Stimulated activated CD4-positive, alpha-beta T cell treated with anti-CD3 and anti-CD28 coated beads, Interleukin-1b, Interleukin-23, amount 100 ng/mL, for 48 hours (primary cell): ENCODE measurements at places on chromosomes 7 and 10.
A peak's percentile ranks its signal among the peaks of the same experiment; 100 is the strongest.

DNA sequence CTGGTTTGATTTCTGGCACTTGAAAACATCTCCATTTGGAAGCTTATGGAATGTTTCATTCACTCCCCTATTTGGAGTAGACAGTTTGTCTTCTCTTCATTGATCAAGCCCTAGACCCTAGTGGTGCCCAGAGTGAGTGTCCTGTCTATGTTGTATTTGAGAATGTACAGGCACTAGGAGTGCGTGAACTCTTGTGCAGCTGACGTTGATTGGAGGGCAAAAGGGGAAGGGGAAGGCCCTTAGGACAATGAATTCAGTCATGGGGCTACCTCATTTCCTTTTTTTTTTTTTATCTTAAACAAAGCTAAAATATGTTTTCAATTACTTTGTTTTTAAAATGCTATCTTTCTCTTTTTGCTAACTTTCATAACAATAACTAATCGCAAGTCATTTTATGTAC, 66.5 kb downstream of the ADD3 start:
- no peak for DNase-seq

DNA sequence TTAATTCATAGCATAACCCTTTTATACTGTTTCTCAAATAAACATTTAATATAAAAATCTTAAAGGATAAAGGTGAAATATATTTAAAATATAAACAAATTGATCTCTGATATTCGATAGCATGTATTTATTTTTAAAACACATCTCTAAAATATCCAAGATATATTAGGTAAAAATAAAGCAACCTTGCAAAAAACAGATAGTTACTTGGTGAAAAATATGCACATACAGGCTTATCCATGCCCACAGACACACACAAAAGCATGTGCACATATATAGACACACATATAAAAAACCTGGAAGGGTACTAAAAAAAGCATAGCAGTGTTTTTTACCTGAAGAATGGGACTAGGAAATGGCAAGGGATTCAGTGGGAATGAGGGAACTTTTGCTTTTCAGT, 19.8 kb downstream of the POT1 start:
- DNase-seq = no peak

- no peak for DNase-seq
Measured at GRCh38 chr7:14341200-14341775, 351.8 kb upstream of the ETV1 start.

DNA sequence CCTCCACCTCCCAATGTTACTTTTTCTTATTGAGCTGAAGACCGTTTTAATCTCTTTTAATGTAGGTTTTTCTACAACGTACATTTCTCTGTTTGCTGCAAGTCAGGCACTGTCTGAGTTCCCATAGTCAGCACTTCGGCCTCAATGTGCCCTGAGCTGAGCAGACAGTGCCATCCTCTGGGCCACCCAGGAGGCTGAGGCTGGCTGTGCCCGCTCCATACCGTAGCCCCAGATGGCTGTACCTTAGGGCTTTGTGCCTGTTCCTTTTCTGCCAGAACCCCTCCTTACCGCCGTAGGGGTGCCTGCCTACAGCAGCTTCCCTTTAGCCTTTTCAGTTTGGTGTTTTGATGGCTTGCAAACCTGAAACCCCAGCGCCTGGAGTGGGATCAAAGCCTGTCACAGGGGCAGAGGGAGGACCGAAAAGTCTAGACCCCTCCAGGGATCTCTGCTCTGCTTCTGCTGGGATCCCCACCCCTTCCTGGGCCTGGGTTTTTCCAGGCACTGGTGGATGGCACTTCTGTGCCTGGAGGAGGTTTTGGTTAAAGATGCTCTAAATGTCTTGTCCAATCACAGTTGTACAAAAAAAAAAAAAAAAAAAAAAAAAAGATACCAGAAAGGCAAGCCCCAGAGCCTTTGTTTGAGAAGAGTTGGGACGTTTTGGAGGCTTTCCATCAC, 9.0 kb downstream of the AGAP3 start:
- DNase-seq = no peak

DNA sequence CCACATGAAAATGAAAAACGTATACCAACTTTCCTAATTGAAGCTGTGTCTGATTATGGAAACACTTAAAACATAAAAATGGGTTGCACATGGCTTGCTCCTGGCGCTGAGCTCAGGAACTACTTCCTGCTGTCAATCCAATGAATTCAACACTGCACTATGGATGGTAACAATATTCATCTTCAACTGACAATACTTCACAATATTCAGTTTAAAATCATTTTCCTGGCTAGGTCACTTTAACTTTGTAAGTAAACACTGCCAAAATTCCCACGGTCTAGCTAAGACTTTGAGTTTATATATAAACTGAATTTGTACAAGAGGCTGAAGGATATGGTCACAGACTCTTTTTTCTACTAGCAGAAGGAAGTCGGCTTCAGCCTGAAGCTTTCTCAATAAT, 556.9 kb downstream of the TNS3 start:
- no peak for DNase-seq

DNA sequence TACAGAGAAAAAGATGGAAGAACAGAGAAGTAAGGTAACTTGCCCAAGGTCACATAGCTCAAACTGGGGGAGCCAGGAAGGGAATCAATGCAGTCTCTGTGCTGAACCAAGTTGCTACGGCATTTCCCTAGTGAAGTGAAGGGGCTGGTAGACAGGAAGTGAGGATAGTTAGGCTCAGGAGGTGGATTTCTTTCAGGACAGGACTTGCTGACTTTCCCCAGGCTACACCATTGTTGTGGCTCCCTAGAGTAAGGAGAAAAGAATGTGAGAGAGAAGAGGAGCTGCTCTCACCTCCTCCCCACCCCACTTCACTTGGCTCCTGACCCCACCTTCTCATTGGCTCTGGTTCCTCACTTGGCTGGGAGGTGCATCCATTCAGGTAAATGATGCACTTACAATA, 316.9 kb downstream of the INHBA start:
- DNase-seq = no peak

DNA sequence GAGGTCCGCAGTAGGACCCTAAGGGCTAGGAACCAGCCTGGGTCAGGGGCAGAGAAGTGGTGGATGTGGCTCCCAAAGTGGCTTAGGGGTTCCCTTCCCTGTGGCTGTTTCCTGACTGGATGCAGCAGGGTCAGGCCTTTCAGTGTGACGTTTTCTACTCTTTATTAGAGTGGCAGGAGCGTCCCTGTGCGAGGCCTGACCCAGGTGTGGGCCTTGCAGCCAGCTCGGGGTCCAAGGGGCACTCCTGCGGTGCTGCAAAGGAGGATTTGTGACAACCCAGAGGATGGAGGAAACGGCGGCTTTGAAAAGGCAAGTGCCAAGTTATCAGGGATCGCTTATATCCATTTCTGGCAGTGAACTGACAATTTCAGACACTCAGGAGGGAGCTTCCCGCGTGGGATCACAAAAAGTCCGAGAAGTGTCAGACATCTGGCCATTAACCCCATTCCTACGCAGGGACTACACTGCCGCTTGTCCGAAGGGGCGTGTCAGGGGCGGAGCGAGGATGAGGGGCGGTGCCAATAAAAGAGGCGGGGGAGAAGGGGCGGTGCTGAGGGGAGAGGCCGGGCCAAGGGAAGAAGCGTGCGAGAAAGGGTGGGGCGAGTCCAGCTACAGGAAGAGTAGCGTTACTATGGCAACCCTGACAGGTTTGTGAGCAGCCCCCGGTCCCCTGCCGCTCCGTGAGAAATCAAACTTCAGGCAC, 98.8 kb upstream of the ZNF722 start:
- DNase-seq = peak; percentile 79

DNA sequence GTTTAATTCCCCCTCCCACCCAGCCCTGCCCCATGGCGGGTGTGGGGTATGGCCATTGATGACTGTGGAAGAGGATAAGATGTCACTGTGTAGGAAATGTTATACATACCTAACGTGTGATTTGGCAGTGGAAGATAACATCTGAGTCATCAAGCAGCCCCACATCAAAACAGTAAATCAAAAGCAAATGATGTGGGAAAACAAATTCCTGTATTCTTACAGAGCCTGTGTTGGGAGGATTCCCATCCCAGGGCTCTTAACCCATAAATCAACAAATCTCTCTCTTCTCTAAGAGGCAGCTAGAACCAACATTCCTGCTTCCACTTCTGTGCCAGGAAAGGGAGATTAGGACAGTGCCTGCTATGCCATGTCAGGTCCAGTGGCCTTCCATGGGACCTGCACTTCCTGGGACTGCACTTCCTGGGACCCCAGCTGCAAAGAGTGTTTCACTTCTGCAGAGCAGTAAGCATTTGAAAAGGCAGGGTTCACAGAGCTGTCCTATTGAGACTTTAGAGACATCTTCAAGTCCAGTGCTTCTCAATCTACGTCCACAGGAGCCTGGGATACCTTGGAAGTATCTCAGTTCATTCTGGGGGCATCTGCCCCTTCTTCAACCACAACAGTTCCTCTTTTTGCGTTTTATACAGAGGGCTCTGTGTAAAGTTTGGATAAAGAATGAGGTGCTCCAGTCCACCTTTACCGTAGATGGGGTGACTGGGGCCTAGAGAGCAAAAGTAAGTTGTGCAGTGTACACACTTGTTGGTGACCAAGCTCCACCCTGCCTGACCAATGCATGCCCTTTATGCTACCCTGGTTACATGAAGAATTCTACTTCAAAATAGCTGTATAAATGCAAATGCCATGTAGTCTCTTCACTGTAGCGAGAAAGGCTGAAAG, 45.7 kb downstream of the ATXN7L1 start:
- no peak for DNase-seq
